Hypothalamus (tissue), 51 donors: ENCODE measurements at places on chromosomes 5 and 9.

DNA sequence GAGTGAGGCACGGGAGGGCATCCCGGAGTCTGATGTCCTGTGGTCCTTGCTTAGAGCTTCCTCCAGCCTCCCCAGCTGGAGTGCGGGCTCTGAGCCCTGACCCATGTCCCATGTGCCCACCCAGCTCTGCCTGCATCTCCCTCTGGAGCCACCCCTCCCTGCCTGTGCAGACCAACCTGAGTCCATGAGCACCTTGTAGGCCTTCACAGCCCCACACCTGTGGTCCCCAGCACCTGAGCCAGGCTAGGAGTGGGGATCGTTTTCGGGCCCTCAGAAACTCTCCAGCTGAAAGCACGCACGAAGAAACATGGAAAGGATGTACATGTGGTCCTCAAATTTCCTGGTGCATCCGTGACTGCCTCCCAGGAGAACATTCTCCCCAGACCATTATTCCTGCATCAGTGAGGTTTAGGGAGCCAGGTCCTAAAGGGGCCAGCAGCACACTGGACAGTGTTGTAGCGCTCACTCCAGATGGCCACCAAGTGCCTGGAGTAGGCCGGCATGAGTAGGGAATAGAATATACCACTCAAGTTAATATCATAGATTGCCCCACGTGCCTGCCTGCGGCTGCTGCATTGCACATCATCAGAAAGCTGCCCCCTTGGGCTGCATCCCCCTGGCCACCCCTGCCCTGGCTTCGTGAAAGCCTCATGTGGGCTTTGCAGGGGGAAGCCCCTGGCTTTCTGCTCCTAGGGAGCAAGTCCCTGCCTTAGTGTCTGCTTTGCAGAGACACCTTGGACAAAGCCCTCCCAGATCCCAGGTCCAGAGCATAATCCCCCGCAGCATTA is 80.6 kb downstream of the WNK2 start:
- DNase-seq = no peak

DNA sequence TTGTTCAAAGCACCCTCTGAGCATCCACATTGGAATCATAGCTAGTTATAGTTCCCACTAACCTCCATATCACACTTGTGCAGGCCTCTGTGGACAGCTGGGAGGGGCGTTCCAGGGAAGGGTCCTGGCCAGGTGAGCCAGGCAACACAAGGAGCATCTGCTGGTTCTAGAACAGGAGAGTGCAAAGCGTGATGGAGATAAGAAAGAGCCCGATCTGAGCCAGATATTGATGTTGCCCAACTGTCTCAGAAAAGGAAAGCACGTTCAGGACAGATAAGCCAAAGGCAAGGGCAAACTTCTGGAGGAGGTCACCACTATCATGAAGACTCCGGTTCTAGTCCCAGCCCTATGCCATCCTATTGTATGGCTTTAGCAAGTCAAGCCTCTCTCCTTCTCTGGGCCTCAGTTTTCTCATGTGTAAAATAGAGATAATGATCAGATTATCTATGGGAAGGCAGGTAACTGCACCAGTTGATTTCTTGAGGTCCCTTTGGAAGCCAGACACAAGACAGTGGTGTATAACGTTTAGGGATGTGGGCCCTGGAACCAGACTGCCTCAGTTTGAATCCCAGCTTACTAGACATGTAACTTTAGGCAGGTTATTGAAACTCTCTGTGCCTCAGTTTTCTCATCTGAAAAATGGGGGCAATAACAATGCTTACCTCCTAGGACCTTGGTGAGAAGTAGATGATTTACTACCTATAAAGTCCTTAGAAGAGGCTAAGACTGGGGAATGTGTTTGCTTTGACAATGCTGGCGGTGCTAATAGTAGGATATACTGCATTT is 19.8 kb downstream of the GABBR2 start:
- DNase-seq = no peak

DNA sequence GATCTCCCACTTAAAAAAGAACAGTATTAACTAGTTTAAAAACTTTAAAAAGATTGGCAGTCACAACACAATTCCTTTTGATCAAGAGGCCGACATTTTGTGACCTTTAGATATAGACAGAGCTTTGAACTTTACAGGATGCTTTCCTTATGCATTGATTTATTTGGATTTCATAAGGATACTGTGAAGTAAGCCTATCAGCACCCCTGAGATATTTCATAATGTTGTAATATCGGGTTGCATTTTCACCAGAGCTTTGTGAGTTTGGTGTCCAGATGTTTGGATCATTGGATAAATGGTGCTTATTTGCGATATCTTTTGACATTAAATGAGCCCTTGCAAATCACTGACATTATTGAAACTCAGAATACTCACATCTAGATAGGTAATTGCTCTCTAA is 7.7 kb downstream of the PALM2AKAP2 start:
- no peak for DNase-seq

GRCh38 chr5:148542812-148543211 is 111.5 kb downstream of the HTR4 start:
- no peak for DNase-seq

GRCh38 chr5:144142139-144142823 is 28.2 kb downstream of the YIPF5 start:
- no peak for DNase-seq

DNA sequence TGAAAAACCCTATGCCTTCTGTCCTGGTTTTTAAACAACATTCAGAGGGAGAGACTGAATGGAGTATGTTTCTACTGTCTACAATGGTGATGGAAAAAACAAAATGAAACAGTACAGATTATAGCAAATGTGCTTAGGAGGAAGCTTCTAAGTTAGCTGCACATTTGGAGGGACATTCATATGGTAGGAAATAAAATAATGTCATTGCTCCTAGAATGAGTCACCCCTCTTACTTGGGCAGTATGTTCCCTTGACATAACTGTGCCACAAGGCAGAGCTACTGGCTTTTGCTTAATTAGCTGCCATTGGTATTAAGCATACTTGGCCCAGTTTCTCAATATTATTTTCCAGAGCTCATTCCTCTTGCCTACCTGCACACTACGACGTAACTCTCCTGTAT is 128.9 kb downstream of the GDNF start:
- no peak for DNase-seq

DNA sequence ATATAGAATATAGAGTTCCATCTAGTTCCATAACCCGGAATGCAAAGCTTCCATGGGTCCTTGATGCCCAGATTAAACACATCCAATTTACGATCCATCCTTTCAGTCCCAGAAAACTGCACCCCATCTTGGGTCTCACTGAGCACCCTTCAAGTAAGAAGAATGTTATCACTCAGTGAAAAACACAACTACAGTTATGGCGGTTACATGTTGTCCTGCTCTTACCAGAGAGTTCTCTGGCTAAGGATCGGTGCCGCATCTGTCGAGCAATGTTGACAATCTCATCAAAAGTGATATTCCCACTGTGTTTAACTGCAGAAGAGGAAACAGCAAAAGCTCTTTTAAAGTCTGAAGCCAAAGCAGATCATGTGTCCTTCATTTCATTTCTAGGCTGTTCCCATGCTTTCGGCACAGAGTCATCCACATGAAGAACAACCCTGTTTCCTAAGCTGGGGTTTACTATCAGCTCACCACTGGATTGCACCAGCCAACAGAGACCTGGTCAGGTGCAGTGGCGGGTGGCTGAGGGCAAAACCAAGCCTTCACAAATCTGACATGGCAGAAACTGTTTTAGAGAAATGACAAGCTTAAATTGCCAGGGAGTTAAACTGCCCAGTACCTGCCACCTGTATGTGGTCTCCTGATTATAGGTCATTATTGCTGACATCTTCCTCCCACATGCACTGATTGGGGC is 2.9 kb downstream of the RPL12 start:
- no peak for DNase-seq

DNA sequence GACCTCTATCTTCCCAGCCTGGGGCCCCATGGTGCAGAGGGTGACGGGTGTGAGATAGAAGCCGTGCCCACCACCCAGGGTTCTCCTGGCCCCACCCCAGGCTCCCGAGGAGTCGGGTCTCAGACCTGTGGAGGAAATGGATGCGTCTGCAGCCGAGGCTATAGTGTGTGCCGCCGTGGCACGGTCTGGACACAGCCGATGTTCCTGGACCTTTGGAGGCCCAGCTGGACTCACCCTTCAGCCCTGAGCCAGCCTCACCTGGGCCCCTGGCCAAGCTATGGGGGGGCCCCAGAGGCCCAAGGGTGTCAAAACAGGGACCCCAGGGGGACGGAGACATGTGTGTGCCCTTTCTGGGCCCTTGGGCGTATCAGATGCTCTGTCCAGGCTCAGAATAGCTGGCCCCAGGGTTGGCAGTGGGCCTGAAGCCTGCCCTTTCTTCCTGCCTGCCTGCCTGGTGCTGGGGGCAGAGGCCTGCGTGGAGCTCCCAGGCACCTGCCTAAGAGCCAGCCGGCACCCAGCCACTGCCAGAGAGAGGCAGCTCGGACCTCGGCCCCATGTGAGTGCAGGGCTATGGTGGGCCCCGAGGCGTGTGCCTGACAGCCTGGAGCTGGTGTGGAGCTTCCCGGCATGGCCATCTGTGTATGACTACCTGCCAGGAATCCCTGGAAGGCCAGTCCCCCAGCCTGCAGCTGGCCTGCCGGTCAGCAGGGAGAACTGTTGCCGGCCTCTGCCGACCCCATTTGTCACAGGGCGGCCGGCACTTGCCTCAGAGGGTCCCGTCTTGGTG is 41.8 kb downstream of the KCNT1 start:
- no peak for DNase-seq

GRCh38 chr5:147659166-147659929 is 123.2 kb downstream of the JAKMIP2 start:
- no peak for DNase-seq

GRCh38 chr5:125969011-125969813 is 454.0 kb upstream of the GRAMD2B start:
- DNase-seq = no peak

GRCh38 chr5:14452685-14453454 is 128.7 kb upstream of the OTULINL start:
- DNase-seq = no peak
